Testis (tissue), 5 donors: ENCODE measurements at places on chromosomes 12 and 14.

DNA sequence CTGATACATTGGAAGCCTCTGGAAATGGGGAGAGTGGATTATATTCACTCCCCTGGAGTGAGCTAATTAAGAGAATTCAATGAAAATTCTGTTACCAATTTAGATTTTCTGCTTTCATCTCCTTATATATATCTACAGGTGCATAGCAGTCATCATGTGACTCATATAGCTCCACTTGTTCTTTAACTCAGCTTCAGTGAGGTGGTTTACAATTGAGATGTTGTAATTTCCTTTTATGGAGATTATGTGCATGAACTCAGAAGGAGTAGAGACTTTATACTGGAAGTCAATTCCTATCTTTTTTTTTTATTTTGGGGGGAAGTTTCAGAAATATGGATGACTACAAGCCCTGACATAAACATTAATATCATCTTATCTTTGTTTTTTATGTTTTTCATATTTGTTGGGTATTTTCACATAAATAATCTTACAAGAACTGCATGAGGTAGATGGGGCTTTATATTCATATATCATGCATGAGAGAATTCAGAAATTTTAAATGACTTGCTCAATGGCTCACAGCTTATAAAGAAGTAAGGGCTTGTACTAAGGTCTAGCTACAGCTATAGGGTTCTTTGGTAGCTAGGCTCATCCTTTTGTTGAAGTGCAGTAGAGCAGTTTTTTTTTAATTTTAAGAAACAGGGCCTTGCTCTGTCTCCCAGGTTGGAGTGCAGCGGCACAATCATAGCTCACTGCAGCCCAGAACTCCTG is 92.3 kb upstream of the SCAF11 start:
- no peaks in the 10 kb centered on the region for H3K36me3 ChIP-seq
- H3K4me1 ChIP-seq, result no peaks in the 10 kb centered on the region
- H3K4me3 ChIP-seq, result no peak overlapping the region
- H3K27me3 ChIP-seq, result no peaks in the 10 kb centered on the region
- no peak for DNase-seq
- no peak overlapping the region for H3K27ac ChIP-seq

- no peaks in the 10 kb centered on the region for H3K4me1 ChIP-seq
- no peak for DNase-seq
- no peak overlapping the region for H3K27ac ChIP-seq
- H3K27me3 ChIP-seq, result no peaks in the 10 kb centered on the region
- no peak overlapping the region for H3K4me3 ChIP-seq
Observed at GRCh38 chr14:51004801-51005526, 60.7 kb upstream of the PYGL start.

DNA sequence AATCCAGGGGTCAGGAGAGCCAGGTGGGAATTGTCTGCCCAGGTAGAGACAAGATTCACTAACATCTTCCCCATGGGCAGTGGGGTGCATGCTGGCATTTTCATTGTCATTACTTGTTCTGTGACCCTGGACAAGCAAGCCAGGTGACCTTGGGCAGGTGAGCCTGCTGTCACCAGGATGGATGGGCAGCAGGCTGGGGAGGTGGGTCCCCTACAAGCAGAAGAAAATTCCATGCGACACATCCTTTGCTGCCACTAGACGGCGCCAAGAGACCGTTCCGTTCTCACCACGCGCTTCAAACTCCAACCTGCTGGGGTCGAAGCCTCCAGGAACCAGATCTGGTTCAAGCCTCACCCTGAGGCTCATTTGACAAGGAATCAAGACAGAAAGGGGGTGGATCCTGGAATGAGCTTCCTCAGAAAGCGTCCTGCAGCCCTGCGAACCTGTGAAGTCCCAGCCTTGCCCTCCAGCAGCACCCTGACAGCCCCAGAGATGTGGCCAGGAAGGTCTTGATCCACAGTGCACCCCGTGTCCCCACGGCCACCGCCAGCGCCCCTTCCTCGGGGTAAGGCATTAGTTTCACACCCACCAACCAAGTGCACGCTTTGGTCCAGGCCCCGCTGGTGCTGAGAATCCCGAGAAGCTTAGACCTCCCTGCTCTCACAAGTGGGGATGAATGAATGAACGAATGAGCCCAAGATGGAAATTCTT is 3.2 kb upstream of the DYNC1H1 start:
- H3K36me3 ChIP-seq, result no peaks in the 10 kb centered on the region
- H3K27me3 ChIP-seq, result no peaks in the 10 kb centered on the region
- H3K4me3 ChIP-seq, result no peak overlapping the region
- no peak overlapping the region for H3K27ac ChIP-seq

GRCh38 chr14:73795974-73796373 is 55.7 kb upstream of the PTGR2 start:
- peaks cover 32% of the 10 kb centered on the region for H3K4me1 ChIP-seq
- H3K27me3 ChIP-seq, result no peaks in the 10 kb centered on the region
- DNase-seq, result no peak
- no peak overlapping the region for H3K4me3 ChIP-seq
- H3K36me3 ChIP-seq, result no peaks in the 10 kb centered on the region

DNA sequence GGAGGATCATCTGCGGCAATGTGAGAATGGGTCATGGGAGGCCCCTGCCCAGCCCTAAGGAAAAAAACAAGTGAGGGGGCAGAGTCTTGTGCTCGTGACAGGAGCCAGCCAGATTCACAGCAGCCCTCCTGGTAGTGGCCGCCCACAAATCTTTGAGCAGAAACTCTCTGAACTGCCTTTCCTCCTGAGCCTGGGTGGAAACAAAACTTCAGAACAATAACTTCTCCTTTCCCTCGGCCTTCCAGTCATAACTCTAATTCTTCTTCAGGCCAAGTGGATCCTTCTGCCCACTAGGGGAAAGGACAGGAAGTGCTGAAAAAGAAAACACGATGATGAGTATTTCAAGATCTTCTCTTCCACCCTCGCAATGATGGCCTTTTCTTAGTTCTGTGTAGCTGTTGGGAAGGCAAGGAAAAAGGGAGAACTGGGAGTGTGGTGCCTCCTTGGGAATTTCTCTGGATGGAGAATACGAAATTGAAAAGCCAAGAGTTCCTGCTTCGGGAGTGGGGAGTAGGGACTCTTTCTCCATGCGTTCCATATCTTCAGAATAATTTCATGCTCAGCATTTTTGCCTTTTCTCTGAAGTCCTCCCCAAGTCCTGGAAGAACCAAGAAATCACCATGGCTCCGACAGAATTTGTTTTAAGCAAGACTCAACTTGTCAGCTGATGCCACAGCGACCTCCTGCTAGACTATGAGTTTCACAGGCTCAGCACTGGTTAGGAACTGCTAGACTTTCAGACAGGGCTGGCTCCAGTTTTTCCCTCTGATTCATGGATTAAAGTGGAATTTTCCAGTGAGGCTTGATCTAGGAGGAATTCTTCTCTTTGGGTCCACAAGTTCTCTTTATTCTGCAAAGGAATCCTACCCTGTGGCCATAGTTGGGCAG is 188.9 kb downstream of the CAND1 start:
- peak overlapping the region; percentile 3 for H3K27ac ChIP-seq
- no peaks in the 10 kb centered on the region for H3K36me3 ChIP-seq
- no peaks in the 10 kb centered on the region for H3K27me3 ChIP-seq
- no peak overlapping the region for H3K4me3 ChIP-seq
- no peak for DNase-seq

- H3K4me3 ChIP-seq, result peak overlapping the region; percentile 86
- H3K27ac ChIP-seq, result peak overlapping the region; percentile 96
- no peaks in the 10 kb centered on the region for H3K4me1 ChIP-seq
- H3K36me3 ChIP-seq, result no peaks in the 10 kb centered on the region
Observed at GRCh38 chr12:101878243-101878821, 952 bp downstream of the DRAM1 start.

DNA sequence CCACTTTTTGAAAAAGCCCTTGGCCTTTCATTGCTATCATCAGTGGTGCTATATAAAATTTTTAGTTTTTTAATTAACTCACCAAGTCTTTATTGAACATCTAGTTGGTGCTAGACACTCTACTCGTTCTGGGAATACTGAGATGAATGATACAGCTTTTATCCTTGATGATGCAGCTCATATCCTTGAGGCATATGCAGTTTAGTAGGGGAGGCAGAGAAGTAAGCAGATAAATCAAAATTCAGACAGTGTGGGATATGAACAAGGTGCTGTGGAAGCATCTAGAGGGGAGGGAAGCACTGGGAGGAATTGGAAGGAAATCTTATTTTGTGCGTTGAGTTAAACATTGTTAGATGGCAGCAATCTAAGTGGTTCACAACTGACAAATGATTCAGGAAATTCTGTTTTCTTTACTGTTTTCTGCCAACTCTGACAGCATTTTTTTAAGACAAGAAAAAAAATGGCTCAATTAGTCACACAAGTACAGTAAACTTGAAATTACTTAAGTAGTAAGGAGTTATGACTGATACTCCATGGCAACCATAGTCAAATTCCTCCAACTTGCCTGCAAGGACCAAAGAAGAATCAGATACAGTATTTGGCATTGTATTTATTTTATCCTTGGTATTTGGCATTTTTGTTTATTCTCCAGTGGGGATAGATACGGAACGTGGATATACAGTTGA is 119.2 kb downstream of the TMTC2 start:
- DNase-seq, result no peak
- no peaks in the 10 kb centered on the region for H3K27me3 ChIP-seq
- no peak overlapping the region for H3K27ac ChIP-seq
- no peak overlapping the region for H3K4me3 ChIP-seq

GRCh38 chr14:52046376-52046917 is 22.4 kb downstream of the NID2 start:
- no peaks in the 10 kb centered on the region for H3K4me1 ChIP-seq
- no peaks in the 10 kb centered on the region for H3K36me3 ChIP-seq

DNA sequence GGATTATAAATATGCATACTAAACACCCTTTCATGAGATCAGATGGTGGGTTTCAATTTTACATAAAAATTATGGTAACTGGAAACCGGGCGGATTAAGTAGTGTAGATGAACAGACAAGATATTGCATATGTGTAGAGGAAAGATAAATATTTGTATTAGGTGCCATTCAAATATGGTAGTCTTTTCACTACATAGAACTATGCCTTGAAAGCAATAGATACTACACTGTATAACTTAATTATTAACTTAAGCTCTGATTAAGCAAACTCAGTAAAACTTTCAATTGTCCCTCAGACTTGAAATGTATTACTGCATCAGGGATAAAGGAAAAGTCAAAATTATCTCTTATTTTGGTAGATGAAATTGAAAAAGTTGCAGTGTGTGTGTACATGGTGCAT is 1.9 kb downstream of the PTPN21 start:
- DNase-seq, result no peak
- peaks cover 16% of the 10 kb centered on the region for H3K4me1 ChIP-seq
- H3K27me3 ChIP-seq, result no peaks in the 10 kb centered on the region
- no peak overlapping the region for H3K4me3 ChIP-seq
- no peaks in the 10 kb centered on the region for H3K36me3 ChIP-seq

GRCh38 chr14:99432485-99432884 is 48.2 kb downstream of the SETD3 start:
- no peaks in the 10 kb centered on the region for H3K36me3 ChIP-seq
- H3K4me3 ChIP-seq, result no peak overlapping the region
- H3K27ac ChIP-seq, result no peak overlapping the region
- H3K27me3 ChIP-seq, result no peaks in the 10 kb centered on the region
- no peaks in the 10 kb centered on the region for H3K4me1 ChIP-seq

GRCh38 chr14:24425704-24426103 is 3.8 kb downstream of the CBLN3 start:
- H3K27ac ChIP-seq, result peak overlapping the region; percentile 51
- no peak for DNase-seq
- H3K4me3 ChIP-seq, result no peak overlapping the region
- H3K27me3 ChIP-seq, result no peaks in the 10 kb centered on the region
- no peaks in the 10 kb centered on the region for H3K36me3 ChIP-seq
- peaks cover 12% of the 10 kb centered on the region for H3K4me1 ChIP-seq

DNA sequence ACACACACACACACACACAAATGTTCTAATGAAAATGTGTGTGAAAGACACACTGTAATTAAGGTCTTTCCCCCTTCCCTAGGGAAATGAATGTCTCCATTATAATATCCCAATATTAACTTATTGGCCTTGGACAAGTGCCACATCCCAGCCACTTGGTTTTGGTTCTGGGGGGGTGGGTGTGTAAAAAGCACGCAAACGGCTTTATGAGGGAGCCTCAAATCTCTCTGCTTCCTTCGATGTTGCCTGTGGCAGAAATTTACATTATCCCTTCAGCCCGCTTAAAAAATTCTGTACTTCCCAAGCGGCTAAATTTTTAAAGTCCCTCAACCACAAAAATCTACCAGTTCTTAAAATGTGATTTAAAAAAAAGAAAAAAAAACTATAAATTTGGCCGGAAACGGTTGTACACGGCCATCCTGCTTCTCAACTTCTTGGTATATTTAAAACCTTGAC is 432 bp downstream of the C14orf93 start:
- H3K4me3 ChIP-seq, result peak overlapping the region; percentile 58
- no peaks in the 10 kb centered on the region for H3K36me3 ChIP-seq
- H3K27ac ChIP-seq, result no peak overlapping the region
- no peaks in the 10 kb centered on the region for H3K27me3 ChIP-seq
- DNase-seq, result no peak

GRCh38 chr14:99733211-99733539 is 49.1 kb downstream of the CYP46A1 start:
- H3K4me1 ChIP-seq, result peaks cover 37% of the 10 kb centered on the region
- no peaks in the 10 kb centered on the region for H3K36me3 ChIP-seq
- H3K27ac ChIP-seq, result no peak overlapping the region
- no peaks in the 10 kb centered on the region for H3K27me3 ChIP-seq

DNA sequence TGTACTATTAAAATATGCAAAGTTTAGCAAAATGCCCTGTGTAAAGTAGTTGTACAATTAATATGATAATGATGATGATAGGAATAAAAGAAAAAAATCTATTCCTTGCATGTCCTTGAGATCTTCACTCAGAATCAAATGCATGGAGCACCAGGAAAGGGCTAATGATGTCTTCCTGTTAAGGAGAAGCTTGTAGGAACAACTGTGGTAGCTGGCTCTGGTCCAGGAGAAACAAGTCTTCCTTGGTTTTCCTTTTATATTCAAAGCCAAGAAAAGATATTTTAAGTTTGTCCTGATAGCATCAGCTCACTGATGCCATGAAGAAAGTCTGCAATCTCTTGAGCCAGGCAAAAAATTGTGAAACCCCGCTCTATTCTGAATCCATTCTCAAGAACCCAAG is 138.9 kb downstream of the PIK3C2G start:
- peaks cover 12% of the 10 kb centered on the region for H3K4me1 ChIP-seq
- DNase-seq, result no peak
- no peaks in the 10 kb centered on the region for H3K27me3 ChIP-seq
- no peak overlapping the region for H3K27ac ChIP-seq

DNA sequence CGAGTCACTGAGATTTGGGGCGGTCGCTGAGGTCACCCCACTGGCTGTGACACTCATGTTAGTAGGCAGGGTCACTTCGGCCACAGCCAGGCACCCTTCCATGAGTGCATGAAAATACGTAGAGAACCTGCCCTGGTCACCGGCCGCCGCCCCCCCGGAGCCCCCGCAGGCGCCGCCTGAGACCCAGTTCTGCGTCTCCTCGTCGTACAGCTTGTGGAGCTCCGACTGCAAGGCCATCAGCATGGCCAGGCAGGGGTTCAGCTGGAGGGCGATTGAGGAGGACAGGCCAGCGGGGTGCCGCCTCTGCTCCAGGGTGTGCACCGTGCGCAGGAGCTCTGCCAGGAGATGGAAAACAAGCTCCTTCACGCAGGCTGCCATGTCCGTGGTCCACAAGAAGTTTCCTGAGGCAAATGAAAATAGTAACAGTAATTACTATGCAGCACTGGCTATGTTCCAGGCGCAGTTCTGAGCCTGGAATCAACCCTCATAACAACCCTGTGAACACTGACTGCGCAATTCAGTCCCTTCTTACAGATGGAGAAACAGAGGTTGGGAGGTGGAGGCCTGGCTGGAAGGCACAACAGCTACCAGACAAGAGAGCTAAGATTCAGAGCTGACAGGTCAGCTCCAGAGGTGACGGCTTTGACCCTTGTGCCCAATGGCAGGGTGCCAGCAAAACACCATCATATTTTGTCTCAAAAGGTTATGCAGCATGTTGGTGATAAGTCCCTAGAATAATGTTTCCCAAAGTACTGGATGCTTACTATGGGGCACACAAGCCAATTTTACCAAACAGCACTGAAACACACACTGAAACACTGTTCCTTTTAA is 59.9 kb downstream of the TRAFD1 start:
- H3K4me3 ChIP-seq, result peak overlapping the region; percentile 13
- no peaks in the 10 kb centered on the region for H3K36me3 ChIP-seq
- no peak for DNase-seq
- H3K4me1 ChIP-seq, result peaks cover 12% of the 10 kb centered on the region
